ENCODE measurements at places on chromosomes 4 and X.

GRCh38 chrX:133985164-133985966 lies at the start of gene GPC3:
Gene GPC3 (minus strand): TSS chrX:133985594.
- DNase-seq = peak; percentile 24

DNA sequence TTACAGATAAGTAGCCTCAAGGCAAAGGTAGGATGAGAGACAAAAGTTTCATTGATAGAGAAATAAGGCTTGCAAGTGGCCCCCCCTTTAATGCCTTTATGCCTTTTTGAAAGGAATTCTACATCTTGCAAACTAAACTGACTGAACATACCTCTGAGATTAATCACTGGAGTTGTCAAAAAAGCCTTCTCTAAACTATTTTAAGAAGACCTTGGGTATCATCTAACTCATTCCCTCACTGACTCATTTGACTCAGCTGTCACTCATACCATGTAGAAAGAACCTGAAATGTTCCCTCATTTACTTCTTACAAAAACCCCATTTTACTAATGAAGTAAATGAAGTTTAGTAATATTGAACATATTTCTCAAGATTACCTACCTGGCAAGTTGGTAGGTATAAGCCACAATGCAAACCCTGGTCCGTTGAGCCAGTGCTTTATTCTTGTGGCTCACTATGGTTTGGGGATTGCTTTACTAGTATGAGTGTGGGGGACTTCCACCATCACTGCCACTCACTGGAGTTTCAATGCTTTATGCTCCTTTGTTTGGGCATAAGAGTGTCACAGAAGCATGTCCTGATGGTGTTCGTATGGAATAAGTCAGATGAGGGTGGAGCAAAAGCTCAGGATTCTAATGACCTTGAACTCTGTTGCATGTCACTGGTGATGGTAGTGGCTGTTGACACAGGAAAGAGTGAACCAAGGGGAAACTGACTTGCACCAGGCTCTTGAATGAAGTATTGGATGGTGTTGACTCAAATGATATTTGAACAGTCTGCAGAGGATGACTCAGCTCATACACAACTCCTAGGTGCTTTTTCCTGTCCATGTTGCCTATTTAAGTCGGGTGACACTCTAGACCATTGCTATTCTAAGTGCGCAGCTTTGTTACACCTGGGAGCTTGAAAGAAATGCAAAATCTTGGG lies 305.5 kb upstream of the EMCN start:
- DNase-seq = no peak

- peak; percentile 12 for DNase-seq
Measured at GRCh38 chr4:184471881-184472613, 2.3 kb downstream of the IRF2 start.

DNA sequence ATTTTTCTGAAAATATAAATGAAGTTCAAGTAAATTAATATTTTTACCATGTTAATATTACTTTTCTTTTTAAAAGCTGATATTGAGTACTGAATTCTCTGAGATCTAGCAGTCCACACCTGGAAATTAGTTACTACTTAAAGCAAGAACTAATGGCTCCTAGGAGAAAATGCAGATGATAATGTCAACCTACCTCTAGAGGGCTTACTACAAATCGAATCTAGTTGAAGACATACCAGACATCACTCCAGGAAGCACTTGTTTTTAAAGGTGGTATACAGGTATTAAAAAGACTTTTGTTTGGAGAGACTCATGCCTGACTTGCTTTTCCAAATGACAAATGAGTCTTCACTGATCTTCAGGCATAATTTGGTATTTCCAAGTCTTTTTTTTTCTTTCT lies 516.4 kb upstream of the BOD1L1 start:
- no peak for DNase-seq

GRCh38 chr4:48030470-48030869 lies 13.9 kb downstream of the NIPAL1 start:
- DNase-seq = no peak

DNA sequence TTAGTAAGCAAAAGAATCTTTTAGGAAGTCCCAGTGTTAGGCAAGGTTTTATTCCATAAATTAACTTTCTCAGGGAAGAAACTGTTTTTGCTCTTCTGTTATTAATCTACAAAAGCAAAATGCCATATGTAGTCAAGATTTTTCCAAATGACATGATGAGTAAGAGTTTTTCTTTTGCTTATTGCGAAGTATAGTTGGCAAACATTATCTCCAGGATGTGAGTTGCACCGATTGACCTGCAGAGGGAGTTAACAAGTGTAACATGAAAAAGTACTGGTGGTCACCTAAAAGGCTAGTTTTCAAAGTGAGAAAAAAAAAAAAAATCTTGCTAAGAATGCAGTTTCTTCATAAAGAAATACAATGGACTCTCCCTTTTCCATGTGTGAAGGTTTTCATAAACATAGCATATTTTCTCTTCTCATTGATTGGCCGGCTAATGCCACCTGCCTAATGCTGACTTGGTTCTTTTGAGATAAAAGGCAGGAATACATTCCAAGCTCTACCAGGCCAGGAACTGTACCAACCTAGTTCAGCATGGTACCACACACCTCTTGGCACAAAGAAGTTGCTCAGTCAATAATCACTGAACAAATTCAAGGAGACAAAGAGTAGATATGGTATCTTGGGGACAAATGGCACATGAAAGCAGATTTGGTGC lies 100.2 kb downstream of the LNX1 start:
- no peak for DNase-seq

GRCh38 chr4:57109847-57110639 lies at the start of gene IGFBP7:
Gene IGFBP7 (minus strand): TSS chr4:57110385. CDS start chr4:57110351, 34 bp downstream.
- no peak for DNase-seq

DNA sequence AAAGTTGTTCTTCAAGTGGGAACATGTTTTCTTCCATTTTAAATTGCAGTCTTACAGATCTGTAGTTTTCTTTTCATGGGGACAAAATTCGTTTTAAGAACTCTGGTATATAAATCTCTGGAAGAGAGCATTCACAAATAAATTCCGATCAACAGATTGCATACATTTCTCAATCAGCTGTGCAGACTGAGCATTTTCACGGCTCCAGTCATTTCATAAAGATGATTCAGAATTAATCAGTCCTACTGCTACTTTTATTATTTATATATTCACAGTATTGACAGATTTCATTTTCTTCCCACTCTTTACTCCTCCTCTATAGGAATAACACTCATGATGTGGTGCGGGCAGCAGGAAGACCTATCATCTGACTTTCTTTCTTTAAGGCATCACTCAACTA lies 534.9 kb upstream of the FTHL17 start:
- no peak for DNase-seq

Data from CD4-positive, alpha-beta T cell treated with Interleukin-6 at 100 ng/mL for 8 hours (primary cell).